Activated CD4-positive, alpha-beta T cell treated with anti-CD3 and anti-CD28 coated beads for 1 hour (primary cell): ENCODE measurements at places on chromosomes 2 and 18.

DNA sequence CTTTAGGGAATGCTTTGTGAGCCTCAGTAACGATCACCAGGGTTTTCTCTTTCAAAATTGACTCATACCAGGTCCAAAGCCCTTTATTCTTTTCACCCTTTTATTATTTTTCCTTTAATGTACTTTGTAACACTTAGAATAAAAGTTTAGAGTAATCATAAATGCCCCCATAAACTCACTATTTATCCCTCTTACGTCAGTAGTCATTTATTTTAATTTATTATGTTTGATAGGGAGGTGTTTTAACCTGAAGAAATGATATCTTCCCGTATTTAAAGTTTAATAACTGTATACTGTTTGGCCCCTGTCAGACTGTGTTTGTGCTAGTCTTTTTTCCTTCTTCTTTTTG is 1.1 kb downstream of the TWSG1 start:
- no peak for DNase-seq

DNA sequence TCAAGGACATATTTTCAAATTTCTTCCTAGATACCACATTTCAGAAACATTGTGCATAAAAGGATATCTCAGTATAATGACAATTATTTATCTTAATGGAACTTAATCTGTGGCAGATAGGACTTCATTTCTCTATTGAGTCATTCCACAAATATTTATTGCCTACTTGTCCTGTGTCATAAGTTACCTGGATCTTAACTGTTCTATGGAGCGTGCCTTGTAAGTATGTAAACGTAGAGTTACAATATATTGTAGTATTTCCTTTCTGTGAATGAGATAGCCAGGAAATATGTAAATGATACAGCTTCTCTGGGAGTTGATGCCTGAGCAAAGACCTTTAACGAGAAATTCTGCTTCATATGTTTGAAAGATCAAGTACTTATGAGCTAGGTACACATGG is 2.5 kb downstream of the AGFG1 start:
- DNase-seq = no peak

- DNase-seq = no peak
Measured at GRCh38 chr2:42958741-42959233, 166.4 kb upstream of the HAAO start.

- DNase-seq = no peak
Measured at GRCh38 chr2:10053351-10053750, 10.0 kb downstream of the KLF11 start.

DNA sequence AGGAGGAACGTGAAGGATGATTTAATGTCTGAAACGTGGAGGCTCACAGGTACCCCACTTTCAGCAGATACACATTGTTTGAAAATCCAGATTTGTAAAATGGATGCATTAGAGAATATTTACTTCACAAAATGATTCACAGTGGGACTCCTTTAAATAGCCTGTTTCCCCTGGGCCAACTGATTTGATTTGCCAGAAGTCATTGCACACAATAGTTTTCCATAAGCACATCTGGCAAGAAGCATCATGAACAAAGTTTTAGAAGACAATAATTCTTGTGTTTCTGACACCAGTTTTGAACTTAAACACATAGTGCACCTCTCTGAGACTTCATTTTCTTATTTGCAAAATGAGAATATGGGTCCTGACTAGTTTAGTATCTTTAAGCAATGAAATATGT is 451.4 kb upstream of the SLC14A2 start:
- DNase-seq = no peak
